ENCODE measurements at places on chromosomes 7 and 10.

DNA sequence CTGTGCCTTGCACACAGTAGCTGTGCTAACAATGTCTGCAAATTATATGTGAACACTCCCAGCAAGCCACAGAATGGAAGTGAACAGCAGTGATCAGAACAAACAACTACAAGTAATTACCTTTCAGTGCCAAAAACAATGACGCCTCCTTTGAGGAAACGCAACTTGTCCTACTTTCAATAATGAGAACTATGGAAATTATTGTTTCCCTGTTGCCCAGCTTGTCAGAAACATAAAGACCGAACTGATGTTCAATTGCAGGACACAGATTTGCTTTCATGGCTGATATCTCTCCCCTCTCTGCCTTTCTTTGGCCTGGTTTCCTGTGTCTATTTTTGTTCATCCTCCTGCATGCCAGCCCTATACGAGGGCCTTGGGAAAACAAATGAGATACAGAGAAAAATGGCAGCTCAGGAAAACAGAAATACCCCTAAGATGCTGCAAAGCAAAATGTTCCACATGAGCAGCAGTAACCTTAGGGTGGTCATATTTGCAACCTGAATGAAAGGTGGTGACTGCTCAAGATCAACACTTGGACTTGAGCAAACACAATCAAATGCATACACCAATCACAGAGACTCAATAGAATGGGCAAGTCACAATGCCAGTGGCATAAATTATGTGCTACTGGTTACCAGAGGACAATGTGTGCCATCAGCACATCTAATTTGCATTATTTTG lies 26.8 kb downstream of the COBL start:
- no peak for DNase-seq

- no peak for DNase-seq
These were observed 122.6 kb downstream of the MICU1 start for GRCh38 chr10:72503241-72503640.

GRCh38 chr10:14820010-14820774 lies 17.6 kb downstream of the CDNF start:
- no peak for DNase-seq

DNA sequence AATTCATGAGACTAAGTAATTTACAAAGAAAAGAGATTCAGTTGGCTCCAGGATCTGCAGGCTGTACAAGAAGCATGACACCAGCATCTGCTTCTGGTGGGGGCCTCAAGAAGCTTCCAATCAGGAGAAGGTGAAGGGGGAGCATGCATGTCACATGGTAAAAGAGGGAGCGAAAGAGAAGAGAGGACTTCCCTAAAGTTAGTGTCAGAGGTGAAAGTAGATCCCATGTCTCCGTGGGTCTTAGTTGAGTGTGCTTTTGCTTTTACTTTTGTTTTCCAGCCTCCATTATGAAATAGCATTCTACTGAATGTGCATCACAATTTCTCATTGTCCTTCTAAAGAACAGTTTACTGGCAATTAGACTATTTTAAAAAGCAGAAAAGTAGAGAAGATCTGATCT lies 213.6 kb upstream of the FZD1 start:
- no peak for DNase-seq

- DNase-seq, result no peak
These were observed 14.0 kb upstream of the CDK14 start for GRCh38 chr7:90582164-90582563.

- no peak for DNase-seq
These were observed 18.2 kb downstream of the CALML5 start for GRCh38 chr10:5481121-5481520.

GRCh38 chr10:52864201-52865106 lies 91.9 kb upstream of the MBL2 start:
- DNase-seq, result no peak

DNA sequence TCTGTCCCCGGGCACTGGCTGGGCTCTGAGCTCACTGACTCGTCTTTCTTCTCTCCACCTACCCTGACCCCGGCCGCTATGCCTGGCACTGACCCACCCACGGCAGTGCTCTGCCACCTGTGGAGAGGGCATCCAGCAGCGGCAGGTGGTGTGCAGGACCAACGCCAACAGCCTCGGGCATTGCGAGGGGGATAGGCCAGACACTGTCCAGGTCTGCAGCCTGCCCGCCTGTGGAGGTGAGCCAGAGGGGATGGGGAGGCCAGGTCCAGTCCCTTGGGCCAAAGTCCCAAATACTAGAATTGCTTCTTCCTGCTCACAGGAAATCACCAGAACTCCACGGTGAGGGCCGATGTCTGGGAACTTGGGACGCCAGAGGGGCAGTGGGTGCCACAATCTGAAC lies 27.3 kb downstream of the TBATA start:
- peak; percentile 52 for DNase-seq

DNA sequence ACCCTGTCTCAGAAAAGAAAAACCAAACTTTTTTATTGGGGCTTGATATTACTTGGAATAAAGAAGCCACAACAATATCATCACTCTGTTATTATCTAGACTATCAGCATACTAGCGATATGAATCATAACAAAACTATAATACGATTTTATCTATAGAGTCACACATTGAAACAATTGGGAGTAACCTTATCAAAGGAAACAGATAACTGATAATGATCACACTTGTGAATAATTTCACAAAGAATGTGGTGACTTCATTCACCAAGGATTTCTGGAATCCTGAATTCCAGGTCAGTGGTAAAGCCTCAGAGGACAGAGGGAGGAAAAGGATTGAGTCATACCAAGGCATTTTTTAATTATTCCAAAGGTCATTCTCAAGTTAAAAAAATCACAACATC lies 32.1 kb upstream of the NMT2 start:
- DNase-seq, result no peak

DNA sequence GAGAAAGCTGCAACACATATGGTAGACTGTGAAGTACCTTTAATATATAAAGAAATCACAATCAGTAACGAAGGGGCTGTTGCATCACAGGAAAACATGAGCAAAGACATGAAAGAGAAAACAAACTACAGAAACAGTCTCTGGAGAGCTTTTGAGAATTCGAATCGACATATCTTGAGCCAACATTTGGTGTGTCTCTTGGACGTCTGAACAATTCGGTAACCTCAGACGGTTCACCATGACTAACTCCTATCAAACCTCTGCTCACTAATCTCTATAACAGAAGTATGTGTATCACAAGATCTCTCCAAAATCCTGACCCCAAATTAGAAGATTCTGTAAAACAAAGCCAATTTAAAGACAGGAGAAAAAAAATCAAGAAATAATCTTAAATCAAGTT lies 262.0 kb upstream of the YAE1 start:
- no peak for DNase-seq

DNA sequence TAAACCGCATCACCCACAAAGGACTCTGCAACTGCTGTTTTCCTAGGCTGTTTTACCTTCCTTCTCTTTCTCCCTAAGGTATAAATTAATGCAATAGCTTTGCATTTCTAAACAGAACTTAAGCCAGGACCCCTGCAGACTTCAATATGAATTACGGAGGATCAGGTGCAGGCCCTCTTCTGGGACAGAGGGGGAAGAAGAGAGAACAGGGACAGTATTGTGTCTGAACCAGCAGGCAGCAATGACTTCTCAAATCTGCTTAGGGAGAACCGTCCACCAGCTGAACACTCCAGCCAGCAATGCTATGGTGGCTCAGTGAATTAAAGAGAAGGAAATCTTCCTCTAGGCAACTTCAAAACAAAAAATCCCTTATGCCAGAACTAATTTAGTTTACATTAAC lies 35.7 kb downstream of the POLR3A start:
- DNase-seq, result no peak

DNA sequence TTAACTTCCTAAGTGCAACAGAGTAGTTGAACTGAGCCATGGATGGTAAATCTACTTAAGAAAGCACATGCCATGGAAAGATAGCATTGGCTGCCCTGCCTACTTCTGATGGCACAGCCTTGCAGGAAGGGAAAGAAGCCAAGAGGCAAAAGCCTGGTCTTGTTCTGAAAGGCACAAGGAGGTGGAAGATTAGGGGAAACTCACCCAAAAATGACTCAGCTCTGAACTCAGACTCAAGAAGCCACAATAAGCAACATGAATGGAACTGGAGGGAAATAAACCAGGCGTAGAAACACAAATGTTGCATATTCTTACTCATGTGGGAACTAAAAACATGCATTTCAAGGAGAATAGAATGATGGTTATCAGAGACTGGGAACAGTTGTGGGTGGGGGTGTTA lies 20.8 kb upstream of the ALOX5 start:
- no peak for DNase-seq

DNA sequence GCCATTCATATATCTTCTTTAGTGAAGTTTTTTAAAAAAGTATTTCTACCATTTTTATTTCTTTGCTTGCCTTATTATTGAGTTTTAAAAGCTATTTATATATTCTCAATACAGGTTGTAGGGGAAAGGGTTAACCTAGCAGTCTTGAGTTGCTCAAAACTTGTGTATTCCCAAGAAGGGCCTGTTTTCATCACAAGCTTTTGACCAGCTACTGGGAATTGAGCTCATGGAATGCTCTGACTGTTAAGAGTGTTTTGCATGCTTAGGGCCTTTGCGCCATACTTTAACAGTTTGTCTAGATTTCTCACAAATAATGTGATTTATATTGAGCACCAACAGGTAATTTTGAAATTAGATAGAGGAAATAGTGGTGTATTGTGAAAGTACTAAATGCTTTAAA lies 72.0 kb upstream of the CALCR start:
- no peak for DNase-seq

DNA sequence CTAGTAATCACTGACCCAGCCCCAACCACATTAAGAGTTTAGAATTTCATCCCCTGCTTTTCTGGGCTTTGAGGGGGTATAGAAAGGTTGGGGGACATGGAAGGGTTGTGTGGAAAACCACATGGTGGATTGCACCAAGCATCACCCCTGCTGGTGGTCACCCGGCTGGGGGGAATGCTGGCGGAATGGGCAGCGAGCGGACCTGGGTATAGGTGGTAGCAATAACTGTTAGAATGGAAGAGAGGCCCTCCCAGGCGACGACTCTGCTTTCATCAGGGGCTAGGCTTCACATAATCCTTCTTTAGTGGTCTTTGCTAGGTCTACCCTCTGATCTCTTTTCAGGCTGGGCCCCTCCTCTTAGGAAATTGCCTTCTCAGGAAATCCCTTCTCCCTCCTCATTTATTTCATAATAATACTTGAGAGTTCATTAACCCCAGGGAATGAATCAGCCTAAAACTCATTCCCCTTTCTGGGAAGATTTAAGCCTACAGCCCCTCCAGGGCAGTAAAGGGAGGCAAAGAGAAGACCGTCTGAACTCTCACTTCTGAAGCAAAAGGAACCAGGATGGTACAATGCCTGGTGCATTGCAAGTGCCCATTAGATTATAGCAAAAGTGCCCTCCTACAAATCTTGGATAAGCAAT lies 90.7 kb upstream of the LEP start:
- DNase-seq, result no peak

DNA sequence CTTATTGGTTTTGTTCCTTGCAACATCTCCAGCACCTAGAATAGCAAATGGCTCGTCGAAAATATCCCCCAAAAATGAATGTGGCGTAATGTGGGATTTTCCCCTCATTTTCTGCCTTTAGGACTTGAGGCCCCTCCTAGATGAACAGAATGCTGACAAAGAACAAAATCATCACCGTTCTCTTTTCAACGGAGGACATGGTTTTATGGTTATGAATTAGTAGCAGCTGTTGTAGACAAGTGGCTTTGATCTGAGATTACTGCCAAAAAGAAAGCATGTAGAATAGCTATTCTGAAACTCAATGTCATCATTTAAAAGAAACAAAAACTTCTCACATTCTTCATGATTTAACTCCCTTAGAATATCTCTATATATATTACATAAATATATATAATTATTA lies 17.2 kb upstream of the CALN1 start:
- DNase-seq, result no peak

DNA sequence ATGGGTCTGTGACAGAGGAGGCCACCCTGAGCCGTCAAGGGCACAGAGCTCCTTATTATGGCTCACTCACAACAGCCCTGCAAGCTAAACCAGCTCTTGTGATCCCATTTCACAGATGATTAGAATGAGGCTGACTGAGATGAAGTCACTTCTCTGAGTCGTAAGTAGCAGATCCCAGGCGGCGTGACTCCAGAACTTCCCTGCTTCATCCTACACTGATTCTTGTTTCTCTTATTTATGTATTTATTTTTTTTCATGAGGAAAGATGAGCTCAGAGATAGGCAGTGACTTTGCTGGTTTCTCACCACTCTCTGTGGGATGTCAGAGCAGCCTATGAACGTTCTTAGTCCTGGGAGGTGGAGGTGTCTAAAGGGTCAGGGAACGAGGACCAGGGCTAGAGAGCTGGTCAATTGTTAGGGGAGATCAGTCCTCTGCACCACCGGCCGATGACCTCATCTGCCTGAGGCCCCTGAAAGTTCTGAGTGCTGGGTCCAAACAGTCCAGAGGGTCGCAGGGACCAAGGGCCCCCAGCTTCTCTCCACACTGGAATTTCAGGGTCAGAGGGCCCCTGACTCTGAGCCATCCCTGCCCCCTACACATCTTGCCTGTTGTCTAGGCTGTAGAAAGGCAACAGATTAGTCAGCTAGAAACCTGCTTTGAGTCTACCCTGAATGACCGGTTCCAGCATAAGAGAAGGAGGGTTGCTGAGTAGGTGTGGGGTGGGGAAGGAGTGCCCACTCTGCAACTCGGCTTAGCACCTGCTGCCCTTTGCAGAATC lies 17.9 kb downstream of the CLRN3 start:
- no peak for DNase-seq

- no peak for DNase-seq
These were observed 134.2 kb downstream of the DOCK1 start for GRCh38 chr10:127039435-127039834.

DNA sequence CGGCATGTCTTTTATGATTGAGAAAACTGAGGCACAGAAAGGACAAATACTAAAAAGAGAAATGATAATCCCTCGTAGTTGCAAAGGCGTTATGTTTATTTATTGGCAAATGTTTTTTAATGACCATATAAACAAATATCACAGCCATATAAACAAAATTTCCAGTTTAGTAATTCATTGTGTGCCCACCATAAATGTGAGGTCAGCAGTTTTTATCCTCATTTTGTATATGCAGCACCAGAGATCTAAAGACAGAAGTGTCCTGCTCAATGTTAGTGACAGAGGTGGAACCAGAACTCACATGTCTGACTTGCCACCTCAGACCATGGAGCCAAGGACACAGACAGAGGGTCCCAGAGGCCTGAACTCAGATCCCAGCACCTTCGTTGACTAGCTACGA lies 14.1 kb downstream of the CNNM1 start:
- no peak for DNase-seq

- DNase-seq, result no peak
These were observed 109.5 kb upstream of the CDCA7L start for GRCh38 chr7:22055226-22055625.

GRCh38 chr7:107692501-107692900 lies 31.9 kb downstream of the SLC26A4 start:
- no peak for DNase-seq

DNA sequence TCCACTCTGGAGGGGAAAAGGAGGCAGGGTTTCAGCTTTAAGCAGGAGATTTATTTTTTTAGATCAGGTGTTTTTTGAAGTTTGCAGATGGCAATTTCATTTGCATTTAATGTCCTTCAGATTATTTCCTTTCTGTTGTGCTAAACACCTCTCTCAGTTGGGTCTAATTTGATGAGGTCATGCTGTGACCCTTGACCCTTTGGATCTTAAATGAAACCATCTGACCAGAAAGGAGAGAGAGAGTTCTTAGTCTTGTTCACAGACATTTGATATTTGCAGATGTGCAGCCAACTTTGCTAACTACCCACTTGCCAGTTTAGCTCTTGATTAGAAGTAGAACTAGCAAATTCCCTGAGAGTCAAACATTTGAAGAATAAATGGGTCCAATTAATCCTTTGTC lies 101.5 kb upstream of the RAB11FIP2 start:
- DNase-seq, result no peak

All from upper lobe of right lung (tissue), 1 donor.